Effector memory CD4-positive, alpha-beta T cell (primary cell): ENCODE measurements at places on chromosomes 7 and 10.

GRCh38 chr7:28964056-28964455 is 5.9 kb upstream of the TRIL start:
- no peak for DNase-seq

DNA sequence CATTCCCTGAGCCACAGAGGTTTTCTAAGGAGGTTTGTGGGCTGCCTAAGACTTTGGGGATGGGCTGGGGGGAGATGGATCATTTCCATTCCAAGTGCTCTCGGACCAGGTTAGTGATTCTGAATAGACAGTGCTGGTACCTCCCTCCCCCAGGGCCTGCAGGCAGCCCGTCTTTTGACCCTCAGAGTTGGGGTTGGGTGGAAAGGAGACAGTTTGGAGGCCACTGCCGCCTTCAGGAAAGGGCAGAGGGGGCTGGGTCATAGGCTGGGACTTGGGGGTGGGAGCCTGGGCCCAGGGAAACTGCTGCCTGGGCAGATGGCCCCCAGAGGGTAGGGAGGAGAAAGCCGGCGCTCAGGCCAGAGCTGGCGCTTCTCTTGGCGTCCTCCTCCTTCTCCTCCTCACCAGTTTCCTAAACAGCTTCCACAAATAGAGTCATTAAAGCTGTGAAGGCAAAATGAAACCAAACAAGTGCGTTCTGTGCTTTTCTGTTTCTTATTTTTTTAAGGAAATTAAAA is 4.4 kb downstream of the UNC5B start:
- DNase-seq, result no peak

DNA sequence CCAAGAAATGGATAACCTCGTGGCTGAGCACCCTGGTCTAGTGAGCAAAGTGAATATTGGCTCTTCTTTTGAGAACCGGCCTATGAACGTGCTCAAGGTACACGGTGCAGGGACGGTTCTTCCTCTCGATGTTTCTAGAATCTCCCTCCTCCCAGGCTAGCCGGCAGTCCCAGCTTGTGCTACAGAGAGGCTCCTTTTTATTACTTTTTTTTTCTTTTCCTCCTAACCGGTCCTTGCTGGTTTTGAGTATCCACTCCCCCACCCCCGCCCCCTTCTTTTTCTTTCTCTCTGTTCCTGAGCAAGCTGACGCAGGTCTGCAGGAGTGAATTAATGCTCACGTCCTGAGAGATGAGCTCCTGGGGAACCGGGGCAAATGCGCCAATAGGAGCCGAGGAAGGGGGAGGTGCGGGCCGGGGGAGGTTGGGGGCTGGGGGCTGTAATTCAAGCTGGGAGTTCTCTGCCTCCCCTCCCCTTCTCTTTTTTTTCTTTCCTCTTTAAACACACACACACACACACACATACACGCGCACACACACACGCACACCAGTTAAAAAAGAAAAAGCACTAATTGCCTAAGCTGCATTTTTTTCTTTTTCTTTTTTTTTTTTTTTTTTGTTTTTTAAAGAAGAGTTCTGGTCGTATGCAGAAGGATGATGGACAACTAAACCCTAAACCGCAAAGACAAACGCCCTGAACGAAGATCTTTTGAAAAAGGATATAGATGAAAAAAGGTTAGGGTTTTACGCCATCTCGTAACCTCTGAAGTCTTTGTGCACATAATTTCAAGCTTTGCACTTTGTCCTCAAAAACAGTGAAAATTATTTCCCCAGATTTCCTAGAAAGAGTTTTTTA is 6.6 kb downstream of the CPA2 start:
- DNase-seq, result no peak

DNA sequence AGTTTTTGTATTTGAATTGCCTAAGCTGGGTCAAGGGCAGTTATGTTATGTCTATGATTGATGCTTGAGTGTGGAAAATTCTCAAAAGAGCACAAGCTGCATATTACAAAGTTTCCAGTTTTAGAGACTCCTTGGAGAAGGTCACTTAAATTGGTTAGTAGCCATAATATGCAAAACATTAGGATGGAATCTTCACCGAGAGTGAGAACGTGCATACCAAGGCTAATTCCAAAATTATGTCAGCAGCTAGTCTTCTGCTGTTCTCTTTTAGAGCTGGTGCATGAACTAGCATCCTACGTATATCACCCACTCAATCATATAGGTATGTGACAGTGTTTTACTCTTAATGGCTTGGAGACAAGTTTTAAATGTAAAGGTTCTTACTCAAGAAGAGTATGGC is 49.2 kb downstream of the MKX start:
- DNase-seq, result no peak

- no peak for DNase-seq
Measured at GRCh38 chr10:30818010-30818660, 188.6 kb upstream of the LYZL2 start.

DNA sequence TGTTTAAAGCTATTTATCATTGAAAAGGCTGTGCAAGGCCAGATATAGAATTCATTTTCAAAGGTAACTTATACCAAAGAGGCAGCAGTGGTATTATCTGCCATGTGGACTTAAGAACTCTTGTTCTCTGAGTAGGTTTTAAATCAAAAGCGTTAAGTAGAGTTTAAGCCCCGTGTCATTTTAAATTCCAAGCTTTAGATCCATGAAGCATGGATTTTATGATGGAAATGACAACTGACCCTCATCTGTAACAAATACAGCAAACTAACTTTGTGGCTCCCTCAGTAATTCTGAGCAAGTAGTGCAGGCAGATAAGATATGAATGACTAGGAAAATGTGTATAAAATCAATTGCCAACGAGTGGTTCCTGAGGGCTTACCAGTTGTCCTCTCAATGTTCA is 247.0 kb downstream of the WDR11 start:
- DNase-seq, result no peak

- no peak for DNase-seq
Measured at GRCh38 chr7:121278120-121279021, 50.4 kb upstream of the WNT16 start.

GRCh38 chr10:120432209-120432608 is 24.8 kb upstream of the PLPP4 start:
- no peak for DNase-seq

DNA sequence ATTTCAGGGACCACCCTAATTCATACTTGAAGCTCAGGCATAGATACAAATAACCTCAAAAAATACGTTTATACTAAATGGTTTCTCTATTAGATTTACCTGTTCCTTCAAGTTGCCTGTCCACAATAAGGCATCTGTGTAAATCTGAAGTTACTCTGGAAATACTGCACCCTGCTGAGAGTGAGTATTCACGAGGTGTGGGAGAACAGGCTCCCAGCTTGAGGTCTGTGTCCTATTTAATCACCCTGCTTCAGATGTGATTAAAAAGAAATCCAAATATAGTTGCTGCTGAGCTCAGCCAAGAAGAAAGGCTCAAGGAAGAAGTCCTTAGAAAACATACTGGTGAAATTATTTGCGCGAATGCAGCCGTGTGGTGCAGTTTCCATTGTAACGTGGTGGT is 136.8 kb downstream of the KLF6 start:
- DNase-seq, result no peak

DNA sequence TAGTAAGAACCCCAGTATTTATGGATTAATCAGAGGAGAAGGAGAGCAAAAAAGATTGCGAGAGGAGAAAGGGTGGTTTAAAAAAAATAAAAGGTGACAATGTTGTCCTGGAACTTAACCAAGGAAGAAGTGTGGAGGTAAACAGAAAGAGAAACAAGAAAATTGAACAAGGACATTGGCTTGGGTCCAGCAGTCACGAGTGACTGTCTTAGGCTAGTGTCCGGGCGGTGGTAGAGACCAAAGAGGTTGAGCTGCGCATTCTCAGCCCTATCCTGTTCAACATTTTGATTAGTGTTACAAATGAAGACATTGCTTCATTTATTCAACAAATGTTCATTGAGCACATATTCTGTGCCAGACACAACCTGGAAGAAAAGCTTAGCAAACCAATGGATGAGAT is 329.9 kb downstream of the FGFR2 start:
- DNase-seq, result no peak

DNA sequence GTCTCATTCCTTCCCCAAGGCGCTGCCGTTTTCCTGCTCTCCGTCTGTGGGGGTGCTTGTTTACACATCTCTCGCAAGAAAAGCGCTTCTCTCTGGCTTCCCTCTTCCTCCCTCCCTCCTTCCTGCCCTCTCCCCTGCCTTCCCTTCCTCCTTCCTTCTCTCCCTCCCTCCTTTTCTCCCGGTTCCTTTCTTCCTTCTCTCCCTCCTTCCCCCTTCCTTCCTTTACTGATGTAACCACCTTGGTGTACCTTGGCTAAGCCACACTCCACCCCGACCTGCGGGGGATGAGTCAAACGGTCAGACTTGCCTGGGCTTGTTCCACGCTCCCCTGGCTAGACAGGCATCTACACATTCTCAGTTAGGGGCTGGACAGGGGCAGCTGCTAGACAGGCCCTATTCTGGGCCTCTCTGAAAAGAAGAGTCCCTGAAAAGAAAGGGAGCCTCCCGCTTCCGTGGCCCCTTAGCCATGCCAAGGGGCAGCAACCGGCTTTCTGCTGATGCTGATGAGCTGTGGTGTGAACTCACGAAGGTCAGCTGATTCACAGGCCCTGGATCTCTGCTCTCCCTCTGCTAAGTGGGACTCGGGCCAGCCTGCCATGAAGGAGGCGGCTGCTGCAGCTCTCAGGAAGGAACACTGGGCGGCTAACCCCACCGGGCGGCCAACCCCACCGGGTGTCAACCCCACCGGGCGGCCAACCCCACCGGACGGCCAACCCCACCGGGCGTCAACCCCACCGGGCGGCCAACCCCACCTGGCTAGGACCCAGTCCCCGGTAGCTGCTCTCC is 216.8 kb downstream of the TCERG1L start:
- DNase-seq, result no peak

GRCh38 chr10:70693619-70694335 is 21.5 kb downstream of the ADAMTS14 start:
- DNase-seq, result no peak

- no peak for DNase-seq
Measured at GRCh38 chr10:13284050-13284449, 15.8 kb downstream of the PHYH start.

DNA sequence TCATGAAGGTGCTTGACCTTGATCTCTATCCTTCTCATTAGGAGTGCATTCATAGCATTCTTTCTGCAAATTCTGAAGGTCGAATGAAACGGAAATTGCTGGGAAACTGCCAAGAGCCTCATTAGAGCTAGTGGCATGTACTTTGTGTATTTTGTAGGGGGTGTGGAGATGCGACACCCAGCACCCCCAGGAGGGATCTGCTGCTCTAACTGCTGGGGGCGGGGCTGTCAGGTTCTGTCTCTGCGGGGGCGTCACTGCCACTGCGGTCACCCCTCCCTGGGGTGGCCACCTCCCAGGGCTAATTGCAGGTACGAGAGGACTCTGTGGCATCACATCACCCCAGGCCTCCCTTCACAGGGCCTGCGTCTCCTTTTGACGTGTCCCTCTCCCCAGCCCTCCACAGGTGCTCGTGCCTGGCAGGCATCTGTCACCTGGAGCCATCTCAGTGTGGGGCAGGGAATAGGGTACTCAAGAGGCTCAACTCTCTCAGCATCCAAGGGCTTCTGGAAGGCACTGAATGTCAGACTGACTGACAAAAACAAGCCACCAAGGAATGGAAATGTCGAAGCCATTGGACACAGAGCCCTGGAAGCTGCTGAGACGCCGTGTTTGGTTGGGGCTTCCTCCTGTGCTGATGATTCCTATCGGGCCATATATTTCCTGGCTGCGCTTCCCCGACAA is 151.1 kb downstream of the ACTR3B start:
- no peak for DNase-seq

- no peak for DNase-seq
Measured at GRCh38 chr7:135273581-135273980, 39.9 kb downstream of the STRA8 start.

DNA sequence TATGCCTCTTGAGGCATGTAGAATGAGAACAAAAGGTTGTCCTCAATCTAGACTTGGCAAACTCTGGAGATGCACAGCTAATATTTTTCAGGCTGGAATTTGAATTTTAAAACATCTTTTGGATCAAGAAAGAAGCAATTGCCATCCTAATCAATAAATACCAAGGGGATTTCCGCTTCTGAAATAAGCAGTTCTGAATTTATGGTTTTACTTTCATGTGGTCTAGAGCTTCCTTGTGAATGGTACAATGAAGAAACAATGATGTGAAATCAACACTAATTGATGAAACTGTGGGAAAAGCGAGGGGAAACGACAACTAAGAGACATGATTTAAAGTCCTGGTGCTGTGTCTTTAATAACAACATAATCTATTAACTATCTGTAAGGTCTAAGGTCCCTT is 1202.7 kb downstream of the SORCS3 start:
- DNase-seq, result no peak

DNA sequence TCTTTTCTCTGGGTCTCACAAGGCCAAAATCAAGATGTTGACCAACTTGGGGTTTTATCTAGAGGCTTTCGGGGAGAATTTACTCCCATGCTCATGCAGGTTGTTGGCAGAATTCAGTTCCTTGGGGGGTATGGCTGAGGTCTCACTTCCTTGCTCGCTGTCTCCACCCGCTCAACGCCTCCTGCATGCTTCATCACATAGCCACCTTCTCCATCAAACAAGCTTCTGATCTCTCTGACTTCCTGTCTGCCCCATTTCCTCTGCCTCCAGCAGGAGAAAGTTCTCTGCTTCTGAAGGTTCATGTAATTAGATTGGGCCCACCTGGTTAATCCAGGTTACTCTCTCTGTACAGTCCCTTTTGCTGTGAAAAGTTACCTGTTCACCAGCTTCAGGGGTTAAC is 179.1 kb upstream of the FZD1 start:
- no peak for DNase-seq
